Fibroblast of skin of scalp (primary cell): ENCODE measurements at places on chromosomes 5 and 9.

DNA sequence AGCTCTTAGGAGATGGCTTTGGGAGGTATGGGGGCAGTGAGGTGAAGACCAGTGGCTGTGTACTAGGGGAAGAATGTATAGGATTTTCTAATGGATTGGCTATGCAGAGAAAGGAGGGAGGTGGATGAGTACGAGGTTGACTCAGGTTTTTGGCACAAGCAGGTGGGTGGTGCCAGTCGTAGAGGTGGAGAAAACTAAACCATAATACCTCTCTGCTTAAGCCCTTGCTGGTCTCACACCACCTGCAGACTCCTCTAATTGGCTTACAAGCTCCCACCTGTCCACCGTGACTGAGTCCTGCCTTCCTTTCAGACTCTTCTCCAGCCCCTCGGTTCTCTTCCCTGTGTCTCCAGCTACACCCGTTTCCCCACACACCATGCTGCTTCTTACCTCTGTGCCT is 521.7 kb upstream of the CLINT1 start:
- DNase-seq, result no peak

DNA sequence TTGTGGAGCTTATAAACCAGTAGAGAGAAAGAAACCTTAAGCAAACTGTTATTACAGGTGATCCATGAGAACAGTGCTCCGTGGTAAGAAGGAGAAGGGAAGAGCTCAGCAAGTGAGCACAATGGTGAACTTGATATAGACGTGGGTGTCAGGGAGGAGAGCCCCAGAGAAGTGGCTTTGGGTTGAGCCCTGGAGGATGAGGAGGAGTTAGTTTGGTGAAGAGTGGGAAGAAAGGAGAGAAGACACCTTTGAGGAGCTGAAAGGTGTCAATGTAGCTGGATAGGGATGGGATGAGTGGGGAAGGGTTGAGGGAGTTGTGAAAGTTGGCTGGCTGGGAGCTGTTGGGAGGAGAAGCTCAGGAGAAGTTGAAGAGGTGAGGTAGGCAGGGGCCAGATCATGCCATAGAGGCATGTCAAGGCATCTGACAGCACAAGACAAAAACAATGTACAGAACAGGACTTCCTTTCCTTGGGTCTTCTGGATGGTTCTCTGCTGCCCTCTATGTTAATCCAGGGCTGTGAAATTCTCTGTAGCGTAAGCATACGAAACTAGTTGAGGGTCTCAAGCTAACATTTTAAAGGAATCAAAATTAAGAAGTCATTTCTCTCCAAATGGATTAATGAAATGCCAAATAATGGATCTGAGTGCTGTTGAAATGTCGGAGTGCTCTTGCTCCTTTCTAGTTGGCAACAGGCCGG is 501.9 kb downstream of the KDM4C start:
- DNase-seq, result no peak

DNA sequence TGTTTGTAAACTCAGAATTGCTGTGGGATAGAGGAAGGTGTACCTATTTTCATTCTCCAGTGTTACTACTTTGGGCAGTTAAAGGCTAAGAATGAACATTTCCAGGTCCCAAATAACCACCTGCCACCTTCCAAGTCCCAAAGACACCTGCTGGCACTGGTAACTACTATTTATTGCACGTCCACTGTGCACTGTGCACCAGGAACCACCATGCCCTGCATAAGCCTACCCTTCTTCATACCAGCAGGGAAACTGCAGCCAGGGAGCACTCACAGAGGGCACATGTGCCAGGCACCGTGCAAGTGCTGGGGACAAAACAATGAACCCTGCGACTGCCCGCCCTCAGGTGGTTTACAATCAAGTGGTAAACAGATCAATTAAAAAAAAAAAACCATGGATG is 34.9 kb downstream of the RAPGEF1 start:
- DNase-seq, result no peak

GRCh38 chr5:77231471-77232138 is 21.1 kb downstream of the PDE8B start:
- DNase-seq, result no peak

GRCh38 chr5:157137691-157138090 is 5.0 kb downstream of the MED7 start:
- DNase-seq, result no peak

- no peak for DNase-seq
These were observed 138.6 kb downstream of the TRIO start for GRCh38 chr5:14281746-14282181.

GRCh38 chr5:64634997-64635686 is 55.2 kb upstream of the SHISAL2B start:
- peak; percentile 33 for DNase-seq

- no peak for DNase-seq
These were observed 8.9 kb upstream of the RAB14 start for GRCh38 chr9:121210536-121210935.

GRCh38 chr5:164361986-164362385 is 856.6 kb downstream of the MAT2B start:
- no peak for DNase-seq

GRCh38 chr5:78232163-78232562 is 62.3 kb downstream of the AP3B1 start:
- DNase-seq, result no peak

DNA sequence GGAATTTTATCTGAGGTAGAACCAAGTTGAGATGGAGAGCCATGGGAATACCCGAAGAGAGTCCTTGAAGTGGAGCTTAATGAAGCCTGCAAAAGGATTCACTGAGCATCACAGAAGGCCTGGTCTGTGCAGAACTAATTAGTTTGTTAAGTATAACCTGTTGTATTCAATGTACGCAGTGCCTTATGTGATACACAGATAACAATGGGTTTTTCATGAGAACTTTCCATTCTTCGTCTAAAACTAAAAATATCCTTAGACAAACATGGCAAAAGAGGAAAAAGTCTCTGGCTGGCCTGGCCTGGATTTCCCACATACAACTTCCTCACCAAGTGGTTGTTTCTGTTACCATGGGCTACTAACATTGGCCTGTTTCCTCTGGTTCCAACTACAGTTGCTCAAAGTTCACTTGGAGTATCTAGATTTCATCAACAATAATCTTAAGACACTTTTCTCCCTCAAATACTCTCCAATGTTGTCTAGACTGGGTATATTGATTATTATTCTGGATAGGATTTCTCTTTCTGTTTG is 237.6 kb upstream of the ZNF462 start:
- DNase-seq, result no peak

DNA sequence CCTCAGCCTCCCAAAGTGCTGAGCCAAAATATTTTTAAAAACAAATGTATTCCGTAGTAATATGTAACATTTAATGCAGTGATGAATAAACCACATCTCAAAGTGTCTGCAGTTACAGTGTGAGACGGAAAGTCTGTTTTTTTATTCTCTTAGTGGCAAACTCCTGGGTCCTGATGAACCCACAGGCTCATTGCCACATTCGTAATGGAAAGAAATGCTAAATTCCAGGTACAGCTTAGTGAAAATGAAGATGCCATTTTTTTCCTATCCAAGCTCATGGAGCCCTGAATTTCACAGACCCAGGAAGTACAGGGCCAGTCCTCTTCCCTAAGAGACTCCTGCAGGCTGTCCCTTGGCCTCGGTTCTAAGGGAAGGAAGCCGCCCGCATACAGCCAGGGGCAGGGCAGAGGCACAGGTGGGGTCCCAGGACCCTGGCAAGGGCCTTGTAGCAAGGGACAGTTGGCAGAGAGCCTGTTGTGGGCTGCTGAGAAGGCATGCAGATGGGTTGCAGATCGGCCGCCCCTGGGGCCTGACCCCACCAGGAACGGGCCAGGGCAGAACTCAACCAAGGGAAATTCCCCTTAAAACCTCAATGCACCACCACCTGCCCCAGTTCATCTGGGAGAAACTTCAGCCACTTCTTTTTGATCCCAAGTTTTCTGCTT is 36.2 kb downstream of the IPPK start:
- DNase-seq, result no peak
